ENCODE measurements at places on chromosomes 3 and 15.

- DNase-seq, result peak; percentile 67
Measured at GRCh38 chr3:146640955-146641867, 36.1 kb upstream of the PLSCR5 start.

DNA sequence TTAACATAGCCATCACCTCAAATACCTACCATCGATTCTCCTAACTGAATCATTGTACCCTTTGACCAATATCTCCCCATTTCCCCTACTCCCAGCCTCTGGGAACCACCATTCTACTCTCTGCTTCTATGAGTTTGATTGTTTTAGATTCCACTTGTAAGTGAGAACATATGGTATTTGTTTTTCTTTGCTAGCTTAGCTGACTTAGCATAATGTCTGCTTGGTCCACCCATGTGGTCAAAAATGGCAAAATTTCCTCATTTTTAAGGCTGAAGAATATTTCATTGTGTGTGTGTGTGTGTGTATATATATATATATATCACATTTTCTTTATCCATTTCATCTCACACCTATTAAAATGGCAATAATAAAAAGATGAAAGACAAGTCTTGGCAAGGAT, 469.3 kb downstream of the FHIT start:
- DNase-seq, result no peak

DNA sequence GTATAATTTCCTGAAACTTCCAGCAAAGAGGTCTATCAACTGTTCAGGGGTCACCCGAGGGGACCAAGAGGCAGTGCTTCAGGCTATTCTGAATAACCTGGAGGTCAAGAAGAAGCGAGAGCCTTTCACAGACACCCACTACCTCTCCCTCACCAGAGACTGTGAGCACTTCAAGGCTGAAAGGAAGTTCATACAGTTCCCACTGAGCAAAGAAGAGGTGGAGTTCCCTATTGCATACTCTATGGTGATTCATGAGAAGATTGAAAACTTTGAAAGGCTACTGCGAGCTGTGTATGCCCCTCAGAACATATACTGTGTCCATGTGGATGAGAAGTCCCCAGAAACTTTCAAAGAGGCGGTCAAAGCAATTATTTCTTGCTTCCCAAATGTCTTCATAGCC, 6.8 kb downstream of the GCNT3 start:
- DNase-seq, result no peak

DNA sequence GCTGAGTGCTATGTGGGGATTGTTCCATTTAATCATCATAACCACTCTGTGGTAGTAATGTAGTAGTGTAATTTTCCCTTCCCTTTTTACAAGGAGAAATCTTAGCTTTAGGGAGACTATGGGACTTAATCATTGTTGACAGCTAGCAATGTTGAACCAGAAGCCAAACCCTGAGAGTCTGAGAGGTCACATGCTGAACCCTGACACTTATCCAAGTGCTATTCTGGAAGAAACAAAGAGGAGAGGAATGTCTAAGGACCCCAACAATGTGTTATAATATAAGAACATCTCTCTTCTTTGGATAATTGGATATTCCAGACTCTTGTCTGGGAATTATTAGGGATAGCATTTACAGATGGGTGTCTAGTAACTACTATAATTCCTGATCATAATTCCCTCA, 58.4 kb downstream of the GAP43 start:
- no peak for DNase-seq

- no peak for DNase-seq
Measured at GRCh38 chr3:72383883-72384282, 464.4 kb downstream of the SHQ1 start.

GRCh38 chr3:43128464-43128863, 22.6 kb upstream of the POMGNT2 start:
- DNase-seq, result no peak

- DNase-seq, result no peak
Measured at GRCh38 chr15:68791431-68792283, 29.0 kb downstream of the ANP32A start.

DNA sequence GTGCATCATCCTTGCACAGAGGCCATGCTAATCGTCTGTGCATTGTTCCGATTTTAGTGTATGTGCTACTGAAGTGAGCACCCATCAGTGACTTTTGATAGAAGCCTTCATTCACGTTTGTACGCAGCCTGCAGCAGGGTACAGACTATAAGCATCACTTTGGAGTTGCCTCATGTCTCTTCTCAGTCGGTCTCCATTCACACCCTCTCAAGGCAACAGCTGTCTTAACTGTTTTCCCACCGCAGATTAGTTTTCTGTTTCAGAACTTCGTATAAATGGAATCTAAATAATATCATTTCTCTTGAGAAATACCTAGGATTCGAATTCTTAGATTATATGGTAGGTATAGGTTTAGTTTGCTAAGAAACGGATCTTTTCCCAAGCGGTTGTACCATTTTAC, 143.2 kb downstream of the KLHL25 start:
- DNase-seq, result no peak

DNA sequence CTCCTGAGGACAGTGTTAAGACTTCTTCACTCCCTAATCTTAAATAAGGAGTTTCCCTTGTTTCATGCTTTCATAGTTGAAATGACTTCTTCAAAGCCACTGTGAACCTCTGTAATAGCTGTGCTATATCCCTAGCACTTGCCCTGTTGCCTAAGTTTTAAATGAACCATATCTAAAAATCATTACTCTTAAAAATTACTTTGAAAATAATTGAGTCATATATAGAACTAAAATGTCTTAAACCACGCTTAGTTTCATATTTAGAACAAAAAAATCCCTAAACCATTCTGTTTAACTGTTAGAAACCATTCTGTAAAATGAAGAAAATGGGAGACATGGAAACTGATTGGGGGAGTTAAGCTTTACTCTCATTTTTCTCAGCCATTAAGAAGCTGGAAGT, 29.8 kb downstream of the DNAJC19 start:
- DNase-seq, result no peak

DNA sequence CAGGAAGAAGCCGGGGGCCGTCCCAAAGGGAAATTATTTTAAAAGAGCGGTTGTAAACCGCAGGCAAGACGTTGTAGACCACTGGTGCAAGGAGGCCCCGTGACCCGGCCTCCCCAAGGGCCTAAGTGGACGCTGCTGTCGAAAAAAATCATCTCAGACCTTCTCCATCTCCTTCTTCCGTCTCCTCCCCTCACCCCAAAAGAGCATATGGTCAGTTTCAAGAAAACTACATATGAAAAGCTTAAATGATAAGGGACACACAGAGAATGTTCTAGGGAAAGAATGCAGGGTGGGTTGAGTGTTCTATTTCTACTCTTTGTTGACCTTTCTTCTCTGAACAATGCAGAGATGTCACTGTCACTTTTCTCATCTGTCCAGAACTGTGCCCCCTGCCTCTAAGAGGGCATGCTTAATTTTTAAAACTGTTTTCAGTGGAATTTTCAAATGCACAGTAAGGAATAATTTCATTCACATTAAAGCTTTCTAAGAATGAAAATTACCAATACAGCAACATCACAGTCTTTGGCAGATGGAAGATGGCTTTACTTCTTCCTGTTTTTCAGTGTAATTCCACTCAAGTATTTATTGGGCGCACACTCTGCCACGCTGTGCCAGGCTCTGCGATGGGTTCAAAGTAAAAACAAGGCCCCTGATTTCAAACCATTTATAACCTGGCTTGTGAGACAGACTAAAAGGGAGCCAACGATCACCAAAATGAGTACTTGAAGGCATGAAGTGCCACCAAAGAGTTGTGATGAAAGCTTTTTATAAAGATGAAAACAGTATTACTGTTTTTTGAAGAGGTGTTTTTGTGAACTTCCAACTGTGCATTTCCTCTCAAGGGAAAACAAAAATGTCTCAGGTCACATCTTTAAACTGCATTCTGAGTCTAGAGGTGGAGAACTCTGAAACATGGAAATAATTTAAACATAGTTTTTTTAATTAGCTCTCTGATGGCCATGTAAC, 891 bp upstream of the TOP2B start:
- peak; percentile 22 for DNase-seq

DNA sequence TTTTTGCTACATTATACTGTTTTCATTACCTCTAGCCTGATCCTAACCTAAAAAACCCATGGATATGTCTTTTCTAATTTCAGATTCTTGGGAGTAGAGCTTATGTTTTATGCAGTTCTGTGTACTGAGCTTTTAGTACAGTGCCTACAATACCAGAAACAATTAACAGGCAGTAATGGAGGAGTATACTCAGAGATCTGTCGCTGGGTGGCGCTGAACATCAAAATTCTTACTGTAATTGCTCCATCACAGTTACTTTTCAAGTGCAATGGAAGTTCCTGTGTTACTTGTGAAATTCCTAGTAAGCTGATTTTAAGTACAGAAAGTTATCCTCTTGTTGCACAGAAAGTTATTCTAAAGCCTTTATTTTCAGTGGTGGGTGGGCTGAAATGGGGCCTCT, 66.9 kb downstream of the RNF13 start:
- peak; percentile 52 for DNase-seq

DNA sequence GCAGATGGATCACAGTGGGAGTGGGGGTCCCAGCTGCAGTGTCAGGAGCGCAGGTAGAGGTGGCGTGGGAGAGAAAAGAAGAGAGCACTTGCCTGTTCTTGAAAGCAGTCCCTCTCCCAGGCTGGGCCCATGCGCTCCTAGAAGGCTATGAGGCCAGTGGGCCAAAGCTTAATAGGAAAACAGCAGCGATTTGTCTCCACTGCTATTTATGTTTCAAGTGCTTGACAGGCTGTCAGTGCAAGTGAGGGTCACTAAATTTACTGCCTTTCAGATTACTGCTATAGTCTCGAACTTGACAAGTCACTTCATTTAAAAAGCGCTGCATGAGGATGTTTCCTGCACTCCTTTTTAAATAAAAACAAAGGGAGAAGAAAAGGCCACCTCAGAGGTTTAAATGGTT, 239.5 kb downstream of the GAP43 start:
- no peak for DNase-seq

DNA sequence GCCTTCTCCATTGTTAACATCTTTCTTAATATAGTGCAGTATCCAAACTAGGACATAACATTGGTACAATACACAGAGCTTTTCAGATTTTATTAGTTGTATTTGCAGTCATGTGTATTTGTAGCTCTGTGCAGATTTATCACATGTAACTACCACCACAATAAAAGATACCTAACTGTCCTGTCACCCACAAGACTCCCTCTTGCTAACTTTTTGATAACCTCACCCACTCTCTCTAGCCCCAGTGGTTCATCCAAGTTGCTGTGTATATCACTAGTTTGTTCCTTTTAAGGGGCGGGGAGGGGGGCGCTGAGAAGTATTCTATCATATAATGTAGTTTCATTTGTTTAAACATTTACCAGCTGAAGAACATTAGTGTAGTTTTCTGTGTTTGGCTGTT, 46.1 kb downstream of the PIAS1 start:
- no peak for DNase-seq
